ENCODE measurements at places on chromosomes 5 and 9. TPM values are rescaled to one million over a fixed set of nuclear protein-coding genes. Genes with fewer than 3 reads are reported as not detected.
A peak's percentile ranks its signal among the peaks of the same experiment; 100 is the strongest.

GRCh38 chr9:110994771-110995241 lies 43.5 kb downstream of the LPAR1 start:
- DNase-seq: no peak

- DNase-seq: peak; percentile 18
These were observed 30.8 kb upstream of the ALDH1A1 start for GRCh38 chr9:72983512-72984225.

DNA sequence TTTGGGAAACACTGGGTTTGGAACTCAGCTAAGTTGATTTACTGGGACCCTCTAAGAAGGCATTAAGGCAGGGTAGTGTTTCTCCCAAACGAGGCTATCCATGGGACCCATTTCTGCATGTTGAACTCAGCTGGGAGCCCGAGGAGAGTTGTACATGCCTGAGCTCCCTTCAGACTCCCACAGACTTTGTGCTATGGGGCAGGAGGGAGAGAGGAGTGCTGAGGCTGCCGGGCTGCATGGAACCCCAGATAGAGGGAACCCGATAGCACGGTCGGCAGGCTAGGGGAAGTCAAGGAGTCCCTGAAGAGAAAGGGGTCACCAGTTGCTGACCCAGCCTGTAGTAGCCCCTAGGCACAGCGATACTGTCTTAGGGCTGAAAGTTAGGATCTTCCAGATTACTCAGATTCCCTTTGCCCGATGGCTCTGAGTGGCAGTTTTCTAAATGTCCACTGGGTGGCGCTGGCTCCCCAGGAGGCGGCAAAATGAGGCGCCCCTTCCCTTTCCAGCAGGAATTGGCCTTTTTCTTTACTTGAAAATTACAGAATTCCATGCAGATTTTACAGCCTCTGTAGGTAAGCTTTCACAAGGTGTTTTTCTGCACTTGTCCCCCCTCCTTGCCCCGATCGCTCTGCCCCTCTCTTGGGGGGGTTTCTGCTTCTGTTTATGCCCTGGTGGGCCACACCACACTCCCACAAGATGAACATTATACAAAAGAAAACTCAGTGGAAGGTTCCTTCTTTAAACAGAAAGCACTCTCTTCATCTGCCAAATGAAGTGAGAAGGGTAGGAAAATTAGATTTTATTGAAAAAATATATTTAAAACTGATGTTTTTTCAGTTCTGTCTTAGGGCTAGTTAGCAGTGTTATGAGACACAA lies 17.8 kb downstream of the NANS start:
- DNase-seq: peak; percentile 25

DNA sequence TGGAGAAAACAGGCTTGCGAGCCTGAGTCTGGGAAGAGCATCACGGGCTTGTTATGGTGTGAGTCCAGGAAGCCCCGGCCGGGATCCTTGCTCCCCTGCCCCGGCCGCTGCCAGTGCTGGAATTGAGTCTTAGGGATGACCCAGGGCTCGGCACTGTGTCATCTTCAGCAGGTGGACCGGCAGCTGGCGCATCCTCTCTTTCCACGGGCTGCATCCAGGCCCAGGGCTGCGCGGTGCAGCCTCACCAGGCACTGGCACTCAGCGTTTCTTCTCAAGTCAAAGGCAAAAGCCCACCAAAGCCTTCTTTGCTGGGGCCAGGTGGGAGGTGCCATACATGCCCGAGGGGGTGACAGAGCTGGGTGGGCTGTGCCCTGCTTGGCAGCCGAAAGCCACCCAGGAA lies 46.6 kb downstream of the COL5A1 start:
- DNase-seq: no peak

DNA sequence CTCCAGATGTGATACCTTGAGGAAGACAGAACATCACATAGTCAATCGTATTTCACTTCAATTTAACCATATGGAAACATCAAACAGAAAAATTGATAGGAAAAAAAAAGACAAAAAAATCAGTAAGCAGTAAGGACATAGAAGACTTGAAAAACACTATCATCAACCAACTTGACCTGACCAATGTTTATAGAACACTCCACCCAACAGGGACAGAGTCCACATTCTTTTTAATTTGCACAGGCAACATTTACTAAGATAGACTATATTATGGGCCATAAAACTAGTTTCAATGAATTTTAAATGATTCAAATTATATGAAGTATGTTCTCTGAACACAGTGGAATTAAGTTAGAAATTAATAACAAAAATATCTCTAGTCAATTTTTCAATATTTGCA lies 20.8 kb upstream of the MACIR start:
- no peak for DNase-seq

DNA sequence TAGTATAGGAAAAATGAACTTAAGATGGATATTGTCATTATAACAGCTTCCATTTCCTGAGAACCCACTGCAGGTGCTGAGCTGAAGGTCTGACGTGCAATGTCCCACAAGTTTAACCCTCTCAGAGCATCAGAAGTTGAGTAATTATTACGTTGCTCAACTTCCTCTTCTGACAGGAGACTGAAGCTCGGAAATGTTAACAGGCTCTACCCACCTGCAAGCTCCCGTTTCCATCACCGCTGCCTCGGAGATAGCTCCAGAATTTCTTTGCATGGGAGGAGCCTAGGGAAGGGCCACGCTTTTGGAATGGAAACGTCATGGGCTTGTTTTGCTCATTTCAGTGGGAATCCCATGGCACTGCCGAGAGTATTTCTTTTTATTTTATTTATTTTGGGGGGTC lies 1.0 kb upstream of the NTMT1 start:
- no peak for DNase-seq

- no peak for DNase-seq
These were observed 34.2 kb downstream of the MARCHF6 start for GRCh38 chr5:10387690-10388089.

GRCh38 chr5:167294882-167295680 lies 996.4 kb upstream of the WWC1 start:
- DNase-seq: peak; percentile 88

- no peak for DNase-seq
These were observed 13.8 kb downstream of the NACC2 start for GRCh38 chr9:136081113-136081825.

GRCh38 chr9:82736126-82736525 lies 326.8 kb downstream of the RASEF start:
- no peak for DNase-seq

- no peak for DNase-seq
These were observed 2.3 kb upstream of the CYFIP2 start for GRCh38 chr5:157263496-157264090.

GRCh38 chr9:78235256-78235761 lies 566 bp upstream of the CEP78 start:
- peak; percentile 54 for DNase-seq

DNA sequence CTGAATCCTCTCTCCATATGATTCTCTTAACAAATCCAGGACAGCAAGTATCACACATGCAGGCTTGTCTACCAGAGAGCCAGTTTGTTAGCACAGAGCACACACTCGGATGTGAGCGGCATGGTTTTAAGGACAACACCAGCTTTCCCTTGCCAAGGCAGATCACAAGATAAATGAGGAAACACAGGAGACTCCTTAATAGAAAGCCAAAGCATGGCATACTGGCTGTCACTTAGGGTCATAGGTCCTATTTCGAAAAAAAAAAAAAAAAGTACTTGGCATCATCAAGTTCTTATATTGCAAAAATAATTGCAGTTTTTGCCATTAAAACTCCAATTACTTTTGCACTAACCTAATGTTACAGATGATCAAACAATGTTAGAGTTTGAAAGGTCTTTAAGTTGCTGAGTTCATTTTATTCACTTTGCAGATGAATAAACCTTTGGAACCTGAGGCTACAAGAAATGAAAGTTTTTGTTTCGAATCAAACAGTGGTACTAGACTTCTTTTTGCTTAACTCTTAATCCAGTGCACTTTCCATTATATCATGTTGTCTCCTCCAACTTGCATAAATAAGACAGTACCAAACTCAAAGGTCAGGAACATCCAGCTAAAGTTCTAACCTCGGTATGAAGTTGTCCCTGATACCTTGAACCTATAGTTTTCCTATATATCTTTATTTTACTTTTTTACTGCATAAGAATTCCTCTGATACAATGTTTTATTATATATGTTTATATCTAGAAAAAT lies 138.5 kb downstream of the MPDZ start:
- no peak for DNase-seq

DNA sequence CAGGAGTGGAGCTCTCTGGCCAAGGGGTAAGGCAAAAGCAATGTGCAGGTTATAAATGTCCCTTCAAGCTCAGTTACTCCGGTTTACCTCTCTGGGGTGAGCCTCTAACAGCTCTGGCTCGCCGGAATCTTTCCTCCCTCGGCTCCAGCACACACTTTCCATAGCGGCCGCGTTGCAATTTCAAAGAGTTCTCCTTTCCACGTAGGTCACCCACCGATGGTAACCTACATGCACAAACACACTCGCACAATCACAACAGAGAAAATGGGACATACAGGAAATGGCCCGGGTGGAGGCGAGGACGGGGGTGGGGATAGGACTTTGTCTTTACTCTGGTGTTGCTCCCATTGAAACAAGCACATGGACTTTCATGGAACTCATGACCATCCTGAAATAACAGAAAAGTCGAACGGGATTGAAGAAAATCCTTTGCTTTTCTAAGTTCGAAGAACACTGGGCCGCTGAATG lies 1.2 kb downstream of the LHFPL2 start:
- no peak for DNase-seq

DNA sequence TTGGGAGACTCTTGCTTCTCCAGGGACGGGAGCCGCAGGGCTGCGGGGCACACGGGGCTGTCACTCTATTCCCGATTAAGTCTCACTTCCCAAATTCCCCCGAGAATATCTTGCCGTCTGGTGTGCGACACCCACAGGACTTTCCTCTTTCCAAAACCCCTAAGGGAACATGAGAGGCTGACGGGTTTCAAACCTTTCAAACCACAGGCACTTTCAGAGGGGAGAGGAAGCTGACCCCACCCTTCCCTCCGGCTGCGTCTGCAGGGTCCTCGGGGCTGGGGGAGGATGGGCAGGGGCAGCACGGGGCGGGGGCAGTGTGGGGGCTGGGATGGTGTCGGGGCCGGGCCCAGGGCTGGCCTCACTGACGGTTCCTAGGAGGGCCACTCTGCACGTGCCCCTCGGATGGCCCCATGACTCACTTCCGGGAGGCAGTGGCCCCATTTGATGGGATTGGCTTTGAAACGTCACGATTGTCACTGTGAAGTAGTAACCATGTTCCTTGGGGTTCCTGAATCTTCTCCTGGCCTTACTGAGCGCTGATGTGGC lies 38.2 kb downstream of the SLC9A3 start:
- no peak for DNase-seq

GRCh38 chr5:75049456-75050351 lies 2.7 kb downstream of the GCNT4 start:
- peak; percentile 67 for DNase-seq

GRCh38 chr5:111224561-111225345 lies 569 bp downstream of the CAMK4 start:
- peak; percentile 13 for DNase-seq

- peak; percentile 69 for DNase-seq
These were observed 649 bp downstream of the STK10 start for GRCh38 chr5:172187118-172188032.

GRCh38 chr9:16442622-16443021 lies 427.8 kb downstream of the BNC2 start:
- no peak for DNase-seq

- no peak for DNase-seq
These were observed 260.3 kb upstream of the ADAMTS16 start for GRCh38 chr5:4879693-4880303.

GRCh38 chr5:111461934-111462333 lies 50.4 kb downstream of the STARD4 start:
- no peak for DNase-seq

Gene SLC1A3
- 5.3 TPM for polyA plus RNA-seq

Gene MOB3B
- 16.8 TPM for polyA plus RNA-seq

Gene TMED7
- polyA plus RNA-seq: 34.6 TPM

Gene PDE8B
- polyA plus RNA-seq: not detected

Gene BNIP1
- polyA plus RNA-seq: 18.0 TPM

Gene CBY3
- not detected for polyA plus RNA-seq

Gene ANKRD33B
- polyA plus RNA-seq: 0.31 TPM

Gene ABCA1
- 2.2 TPM for polyA plus RNA-seq
